ENCODE measurements at places on chromosomes 12 and 14.

DNA sequence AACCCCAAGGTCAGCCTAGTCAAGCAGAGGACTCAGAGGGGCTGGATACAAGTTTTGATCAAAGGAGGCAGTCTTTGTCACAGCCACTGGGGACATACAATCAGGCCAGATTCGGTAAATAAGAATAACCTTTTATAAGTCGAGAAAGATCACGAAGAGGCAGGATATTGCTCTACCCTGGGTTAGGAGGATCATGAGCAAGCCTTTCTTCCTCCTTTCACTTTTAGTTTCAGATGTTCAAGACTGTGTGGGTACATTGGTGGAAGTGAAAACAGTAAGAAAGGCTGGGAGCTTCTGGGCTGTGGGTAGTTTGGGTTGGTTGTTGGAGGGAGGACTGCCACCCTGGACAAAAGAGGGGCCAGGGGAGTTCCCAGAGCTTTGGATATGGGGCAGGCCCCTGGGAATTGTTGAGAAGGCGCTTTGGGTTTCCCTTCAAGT lies 127.7 kb downstream of the SNAPC1 start:
- no peak for DNase-seq

DNA sequence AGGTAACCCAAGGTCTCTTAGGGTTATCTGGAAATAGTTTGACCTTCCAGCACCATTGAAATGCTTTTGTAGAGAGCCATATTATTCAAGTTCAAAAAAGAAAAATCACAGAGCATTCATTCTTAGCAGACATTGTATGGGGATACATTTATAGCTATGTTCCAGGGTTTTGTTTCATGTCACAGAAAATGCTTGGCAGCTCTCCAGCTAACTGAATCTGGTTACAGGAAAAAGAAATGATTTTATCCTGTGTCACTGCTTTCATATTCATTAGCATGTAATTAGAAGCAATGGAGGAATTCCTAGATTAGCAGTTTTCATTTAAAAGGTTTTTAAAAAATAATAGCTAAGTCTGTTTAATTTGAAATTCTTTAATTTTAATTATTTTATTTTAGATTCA lies 78.9 kb downstream of the SNAPC1 start:
- no peak for DNase-seq

GRCh38 chr14:95240859-95241813 lies 78.6 kb downstream of the CLMN start:
- DNase-seq: no peak

DNA sequence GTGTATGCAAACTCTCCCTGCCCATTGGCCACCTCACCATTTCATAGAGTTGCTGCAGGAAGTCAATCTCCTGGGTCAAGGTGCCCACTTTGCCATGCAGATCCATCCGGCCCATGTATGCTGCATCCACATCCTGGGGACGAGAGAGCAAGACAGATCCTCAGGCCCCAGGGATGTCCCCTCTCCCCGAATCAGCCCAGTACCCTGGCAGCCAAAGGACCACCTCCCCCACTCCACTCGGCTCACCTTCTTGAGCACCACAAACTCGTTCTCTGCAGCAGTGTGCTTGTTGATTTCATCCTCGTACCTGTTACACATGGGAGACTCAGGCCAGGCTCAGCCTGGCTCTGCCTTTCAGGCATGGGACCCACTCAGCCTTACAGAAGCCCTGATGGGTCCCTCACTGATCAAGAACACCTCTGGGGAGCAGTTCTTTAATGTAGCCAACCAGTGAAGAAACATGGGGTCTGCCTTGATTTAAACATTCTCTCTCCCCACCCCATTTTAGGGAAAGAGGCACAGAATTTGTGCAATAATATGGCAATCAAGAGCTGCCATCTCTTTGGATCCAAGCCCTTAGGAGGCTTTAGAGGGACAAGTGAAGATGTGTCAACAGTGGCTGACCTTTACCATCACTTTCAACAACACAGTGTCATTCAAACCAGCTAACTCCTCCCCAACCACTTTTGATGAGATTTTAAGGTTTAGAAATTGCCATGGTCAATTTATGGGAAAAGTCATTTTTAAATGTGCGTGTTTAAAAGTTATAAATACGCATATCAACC lies 3.9 kb downstream of the KRT79 start:
- DNase-seq: no peak

- DNase-seq: no peak
Observed at GRCh38 chr12:110198386-110198785, 74.2 kb downstream of the IFT81 start.

- no peak for DNase-seq
Observed at GRCh38 chr12:102364709-102365108, 115.7 kb downstream of the IGF1 start.

All from stimulated activated CD8-positive, alpha-beta memory T cell treated with anti-CD3 and anti-CD28 coated beads, Interleukin-15, amount 100 ng/mL, for 1 hour (primary cell).